ENCODE measurements at places on chromosomes 12 and 14.

GRCh38 chr12:130320536-130320935 is 17.2 kb upstream of the PIWIL1 start:
- DNase-seq = no peak

DNA sequence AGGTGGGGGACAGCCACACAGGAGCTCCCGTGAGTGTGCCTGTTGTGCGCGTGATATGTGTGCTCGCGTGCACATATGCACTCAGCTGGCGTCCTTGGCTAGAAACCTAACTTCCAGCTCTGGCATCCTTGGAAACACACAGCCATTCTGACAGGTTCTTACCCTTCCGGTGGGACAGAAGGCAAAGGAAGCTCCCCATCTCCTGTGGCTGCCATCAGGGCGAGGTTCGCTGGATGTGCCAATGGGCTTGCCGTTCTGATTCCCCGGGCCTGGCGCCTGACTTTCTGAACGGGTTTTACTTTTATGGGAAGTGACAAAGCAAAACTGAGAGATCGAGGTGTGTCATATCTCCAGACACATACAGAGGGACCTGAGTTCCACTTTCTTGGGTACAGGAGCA is 124.7 kb downstream of the PAPOLA start:
- no peak for DNase-seq

DNA sequence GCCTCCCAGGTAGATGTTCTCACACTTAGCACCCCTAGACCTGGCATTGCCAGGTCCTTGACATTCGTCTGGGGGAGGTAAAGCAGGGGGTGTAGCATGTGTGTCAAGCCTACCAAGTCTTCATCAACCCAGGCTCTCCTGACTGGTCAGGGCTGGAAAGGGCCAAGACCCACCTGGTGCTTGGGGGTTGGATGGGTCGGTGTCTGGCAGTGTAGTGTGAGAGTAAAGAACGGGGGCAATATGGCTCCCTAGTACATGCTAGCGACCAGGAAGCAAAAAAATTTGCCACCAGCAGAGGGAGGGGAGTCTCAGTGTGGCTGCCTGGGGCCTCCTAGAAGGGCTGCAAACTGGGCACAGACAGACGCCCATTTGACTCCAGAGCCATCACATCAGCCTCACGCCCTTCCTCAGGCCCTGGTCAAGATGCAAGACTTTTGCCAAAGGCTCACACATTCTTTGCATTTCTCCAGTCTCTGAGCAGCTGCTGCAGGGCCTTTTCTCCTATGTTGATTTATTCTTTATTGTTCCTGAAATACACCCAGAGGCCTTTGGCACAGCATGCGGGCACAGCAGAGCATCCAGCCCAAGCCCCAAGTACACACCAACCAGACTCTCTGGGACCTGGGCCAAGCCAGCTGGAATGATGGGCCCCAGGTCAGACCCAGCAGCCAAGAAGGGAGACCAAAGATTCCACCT is 38.3 kb upstream of the PNMA1 start:
- DNase-seq = peak; percentile 93

DNA sequence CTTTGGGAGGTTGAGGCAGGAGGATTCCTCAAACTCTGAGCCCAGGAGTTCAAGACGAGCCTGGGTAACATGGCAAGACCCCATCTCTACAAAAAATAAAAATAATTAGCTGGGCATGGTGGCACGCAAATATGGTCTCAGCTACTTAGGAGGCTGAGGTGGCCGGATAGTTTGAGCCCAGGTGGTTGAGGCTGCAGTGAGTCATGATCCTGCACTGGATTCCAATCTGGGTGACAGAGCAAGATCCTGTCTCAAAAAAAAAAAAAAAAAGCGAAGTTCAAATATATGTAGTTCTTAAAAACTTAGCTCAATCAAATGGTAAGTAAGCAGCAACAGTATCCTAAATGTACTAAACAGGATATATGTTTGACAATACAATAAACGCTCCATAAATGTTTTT is 85.5 kb upstream of the SSTR1 start:
- peak; percentile 56 for DNase-seq

DNA sequence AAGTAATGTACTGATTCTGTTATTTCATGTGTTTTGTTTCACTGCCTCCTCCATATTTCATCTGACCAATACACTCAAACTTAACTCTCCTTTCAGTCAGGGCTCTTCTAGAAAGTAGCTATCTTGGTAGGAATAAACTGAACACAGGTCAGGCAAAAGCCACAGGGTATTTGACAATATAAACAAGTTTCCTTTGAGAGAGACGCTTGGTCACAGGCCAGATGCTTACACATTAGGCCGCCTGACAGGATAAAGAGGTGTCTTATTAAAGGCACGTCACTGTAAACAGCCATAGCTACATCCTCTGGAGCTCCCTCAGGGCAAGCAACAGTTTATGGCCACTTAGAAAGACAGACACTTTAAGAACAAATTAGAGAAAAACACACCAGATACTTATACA is 607.5 kb downstream of the SLC6A15 start:
- peak; percentile 37 for DNase-seq

- DNase-seq = peak; percentile 86
Measured at GRCh38 chr12:106296179-106296877, 6.2 kb upstream of the TCP11L2 start.

DNA sequence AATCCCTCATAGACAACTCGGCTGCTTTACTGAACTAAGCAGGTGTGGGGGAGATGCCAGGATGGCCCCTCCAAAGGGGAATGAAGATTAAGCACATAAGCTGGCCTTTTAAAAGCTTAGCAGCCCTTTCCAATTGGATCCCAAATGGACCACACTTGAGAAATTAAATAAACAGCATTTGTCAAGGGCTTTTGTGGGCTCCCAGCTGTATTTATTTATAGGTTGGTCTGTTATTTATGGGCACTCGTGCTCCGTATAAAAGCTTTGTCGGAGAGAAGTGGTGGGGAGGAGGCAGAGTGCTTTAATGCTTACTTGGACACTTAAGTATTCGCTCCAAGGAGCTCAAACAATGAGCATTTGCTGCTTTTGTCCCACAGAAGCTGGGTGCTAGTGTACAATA is 580.2 kb downstream of the MED13L start:
- peak; percentile 11 for DNase-seq

DNA sequence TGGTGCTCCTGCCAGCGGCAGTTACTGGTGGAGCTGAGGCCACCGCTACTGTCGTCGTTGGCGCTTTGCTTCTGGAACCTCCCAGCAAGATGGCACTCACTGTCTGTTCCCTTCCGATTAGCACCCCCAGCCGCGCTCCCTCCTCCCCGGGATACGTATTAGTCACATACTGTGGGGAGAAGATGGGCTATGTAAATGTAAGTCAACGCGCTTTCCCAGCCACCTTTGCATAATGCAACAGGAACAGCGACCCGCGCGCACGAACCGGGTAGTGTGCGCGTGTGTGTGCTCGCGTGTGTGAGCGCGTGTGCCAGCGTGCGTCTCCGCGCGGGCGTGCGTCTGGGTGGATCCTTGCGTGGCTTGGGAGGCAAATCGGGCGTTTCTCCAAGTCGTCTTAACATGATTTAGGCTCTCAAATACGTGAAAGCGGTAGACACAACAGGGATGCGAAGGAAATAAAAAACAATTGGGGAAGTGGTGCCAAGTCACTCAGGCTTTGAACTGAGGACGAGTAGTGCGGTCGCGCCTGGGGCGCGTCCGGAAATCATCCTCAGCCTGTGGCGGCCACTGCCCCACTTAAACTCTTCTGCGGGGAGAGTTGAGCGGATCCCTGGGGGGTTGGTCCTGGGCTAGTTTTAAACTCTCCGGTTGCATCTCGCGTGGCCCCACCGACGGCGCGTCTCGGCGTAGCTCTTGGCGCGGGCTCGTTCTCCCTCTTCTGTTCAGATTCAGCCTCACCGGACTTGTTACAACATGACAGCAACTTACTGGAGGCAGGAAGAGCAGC is 1.8 kb downstream of the FLRT2 start:
- DNase-seq = peak; percentile 79

GRCh38 chr14:96582411-96582961 is 80.3 kb downstream of the PAPOLA start:
- no peak for DNase-seq

GRCh38 chr12:59643550-59643949 is 47.7 kb downstream of the SLC16A7 start:
- no peak for DNase-seq

- no peak for DNase-seq
Measured at GRCh38 chr12:16163146-16163545, 114.3 kb downstream of the SLC15A5 start.

GRCh38 chr14:23068789-23069412 is 11.6 kb upstream of the CDH24 start:
- DNase-seq = peak; percentile 93

DNA sequence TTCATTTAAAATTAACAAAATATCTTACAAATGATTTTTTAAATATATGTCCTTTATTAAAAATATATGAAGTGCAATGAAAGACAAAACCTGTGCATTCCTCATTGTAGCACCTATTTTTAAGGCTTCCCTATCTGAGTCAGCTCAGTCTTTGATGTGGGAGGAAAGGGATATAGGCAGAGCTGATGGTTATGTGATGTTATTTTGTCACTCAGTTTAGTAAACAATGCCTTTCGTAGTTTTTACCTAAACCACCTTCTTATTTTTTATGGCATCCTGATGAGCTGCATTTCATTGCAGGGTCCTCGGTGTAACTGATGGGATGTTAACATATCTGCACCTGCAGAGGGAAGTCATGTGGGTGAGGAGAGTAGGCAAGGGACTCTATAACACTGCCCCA is 58.9 kb upstream of the FRMD6 start:
- DNase-seq = no peak

DNA sequence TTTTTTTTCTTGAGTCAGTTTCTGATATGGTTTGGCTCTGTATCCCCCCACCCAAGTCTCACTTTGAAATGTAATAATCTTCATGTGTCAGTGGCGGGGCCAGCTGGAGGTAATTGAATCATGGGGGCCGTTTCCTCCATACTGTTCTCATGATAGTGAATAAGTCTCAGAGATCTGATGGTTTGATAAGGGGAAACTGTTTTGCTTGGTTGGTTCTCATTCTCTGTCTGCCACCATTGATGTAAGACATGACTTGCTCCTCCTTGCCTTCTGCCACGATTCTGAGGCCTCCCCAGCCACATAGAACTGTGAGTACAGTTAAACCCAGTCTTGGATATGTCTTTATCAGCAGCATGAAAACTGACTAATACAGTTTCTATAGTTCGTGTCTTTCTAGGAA is 42.9 kb downstream of the WNK1 start:
- DNase-seq = no peak

DNA sequence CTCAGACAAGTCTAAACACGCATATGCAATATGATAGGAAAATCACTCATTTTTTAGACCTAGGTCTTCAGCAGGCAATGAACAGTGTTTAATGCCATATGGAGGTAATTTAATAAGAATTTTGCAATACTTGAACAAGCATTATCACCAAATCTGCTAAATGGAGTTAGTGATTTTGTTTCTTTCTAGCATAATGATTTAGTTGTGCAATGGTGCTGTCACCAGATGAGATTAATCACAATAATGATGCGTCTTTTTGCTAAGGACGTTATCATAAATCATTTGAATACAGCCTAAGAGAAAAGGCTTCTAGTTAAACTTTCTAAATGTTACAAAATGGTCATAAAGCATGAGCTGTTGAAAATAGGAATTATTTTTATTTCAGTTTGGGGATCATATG is 170.0 kb upstream of the SLC16A7 start:
- peak; percentile 39 for DNase-seq

DNA sequence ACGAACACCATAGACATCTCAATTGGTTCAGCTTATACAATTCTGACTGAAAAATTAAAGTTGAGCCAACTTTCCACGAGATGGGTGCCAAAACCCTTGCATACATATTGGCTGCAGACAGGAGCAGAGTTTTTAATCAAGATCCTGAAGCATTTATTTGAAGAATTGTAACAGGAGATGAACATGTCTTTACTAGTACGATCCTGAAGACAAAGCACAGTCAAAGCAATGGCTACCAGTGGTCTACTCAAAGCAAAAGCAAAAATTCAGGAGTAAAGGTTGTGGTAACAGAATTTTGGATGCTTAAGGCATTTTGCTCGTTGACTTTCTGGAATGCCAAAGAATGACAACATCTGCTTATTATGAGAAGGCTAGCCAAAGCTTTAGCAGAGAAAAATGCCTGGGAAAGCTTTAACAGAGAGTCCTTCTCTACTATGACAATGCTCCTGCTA is 20.7 kb downstream of the ZDHHC17 start:
- DNase-seq = peak; percentile 87

DNA sequence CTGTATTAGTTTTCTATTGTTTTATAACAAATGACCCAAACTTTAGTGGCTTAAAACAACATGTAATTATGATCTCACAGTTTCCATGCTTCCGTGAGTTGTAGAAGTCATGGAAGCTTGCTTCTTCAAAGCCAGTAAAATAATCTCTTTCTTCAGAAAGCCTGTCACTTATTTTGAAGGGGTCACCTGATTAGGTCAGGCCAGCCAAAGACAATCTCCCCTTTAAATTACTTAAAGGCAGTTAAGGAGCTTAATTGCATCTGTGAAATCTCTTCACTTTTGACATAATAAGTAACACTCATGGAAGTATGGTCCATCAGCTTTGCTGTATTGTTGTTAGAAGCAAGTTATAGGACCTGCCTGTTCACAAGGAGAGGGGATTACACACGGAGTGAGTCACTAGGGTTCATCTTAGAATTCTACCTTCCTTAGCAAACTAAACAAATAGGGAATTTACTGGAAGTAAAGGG is 89.8 kb downstream of the FAR2 start:
- peak; percentile 22 for DNase-seq

- DNase-seq = no peak
Measured at GRCh38 chr12:2406903-2407302, 354.1 kb downstream of the CACNA1C start.

DNA sequence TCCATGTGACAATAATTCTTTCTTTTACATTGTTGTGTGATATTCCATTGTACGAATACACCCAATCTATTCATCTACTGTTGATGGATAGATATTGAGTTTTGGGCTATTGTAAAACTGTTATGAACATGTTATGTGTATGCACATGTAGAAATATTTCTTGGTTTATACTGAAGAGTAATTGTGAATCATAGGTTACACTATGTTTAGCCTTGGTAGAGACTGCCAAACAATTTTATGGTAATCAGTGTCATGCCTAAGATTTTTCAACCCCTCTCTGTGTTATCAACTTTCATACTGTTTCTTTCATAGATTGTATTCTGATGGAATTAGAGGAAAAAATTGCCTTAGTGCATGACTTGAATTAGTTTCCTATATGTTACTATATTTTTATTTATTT is 39.5 kb downstream of the FRMD6 start:
- DNase-seq = peak; percentile 63

DNA sequence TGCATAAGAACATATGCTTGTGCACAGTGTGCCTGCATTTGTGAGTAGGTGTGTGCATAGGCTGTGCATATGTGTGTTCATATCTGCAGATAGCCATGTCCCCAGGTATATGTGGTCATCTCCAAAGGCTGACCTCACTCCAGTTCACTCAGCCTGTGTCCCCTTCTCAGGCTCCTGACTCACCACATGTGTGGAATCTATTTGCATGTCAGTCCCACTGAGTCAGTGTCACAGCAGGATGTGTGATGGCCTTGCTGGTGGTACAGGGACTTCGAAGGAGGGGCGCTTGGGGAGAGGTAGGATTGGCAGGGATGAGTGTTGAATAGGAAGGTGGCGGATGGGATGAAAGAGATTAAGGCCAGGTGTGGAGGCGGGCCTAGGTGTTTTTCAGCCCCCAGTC is 35.5 kb downstream of the KRT80 start:
- DNase-seq = peak; percentile 72
